Stomach (tissue), 19 donors: ENCODE measurements at places on chromosomes 7 and 10.

DNA sequence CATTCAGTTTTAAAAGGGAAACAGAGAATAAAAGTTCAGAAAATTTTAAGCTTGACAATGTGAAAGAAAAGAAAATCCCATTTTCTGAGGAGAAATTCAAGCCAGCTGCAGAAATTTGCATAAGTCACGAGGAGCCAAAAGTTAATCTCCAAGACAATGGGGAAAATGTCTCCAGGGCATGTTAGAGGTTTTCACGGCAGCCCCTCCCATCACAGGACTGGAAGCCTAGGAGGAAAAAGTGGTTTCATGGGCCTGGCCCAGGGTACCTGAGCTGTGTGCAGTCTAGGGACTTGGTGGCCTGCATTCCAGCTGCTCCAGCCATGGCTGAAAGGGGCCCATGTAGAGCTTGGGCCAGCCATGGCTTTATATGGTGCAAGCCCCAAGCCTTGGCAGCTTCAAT lies 59.6 kb upstream of the NXPH1 start:
- no peak for DNase-seq

DNA sequence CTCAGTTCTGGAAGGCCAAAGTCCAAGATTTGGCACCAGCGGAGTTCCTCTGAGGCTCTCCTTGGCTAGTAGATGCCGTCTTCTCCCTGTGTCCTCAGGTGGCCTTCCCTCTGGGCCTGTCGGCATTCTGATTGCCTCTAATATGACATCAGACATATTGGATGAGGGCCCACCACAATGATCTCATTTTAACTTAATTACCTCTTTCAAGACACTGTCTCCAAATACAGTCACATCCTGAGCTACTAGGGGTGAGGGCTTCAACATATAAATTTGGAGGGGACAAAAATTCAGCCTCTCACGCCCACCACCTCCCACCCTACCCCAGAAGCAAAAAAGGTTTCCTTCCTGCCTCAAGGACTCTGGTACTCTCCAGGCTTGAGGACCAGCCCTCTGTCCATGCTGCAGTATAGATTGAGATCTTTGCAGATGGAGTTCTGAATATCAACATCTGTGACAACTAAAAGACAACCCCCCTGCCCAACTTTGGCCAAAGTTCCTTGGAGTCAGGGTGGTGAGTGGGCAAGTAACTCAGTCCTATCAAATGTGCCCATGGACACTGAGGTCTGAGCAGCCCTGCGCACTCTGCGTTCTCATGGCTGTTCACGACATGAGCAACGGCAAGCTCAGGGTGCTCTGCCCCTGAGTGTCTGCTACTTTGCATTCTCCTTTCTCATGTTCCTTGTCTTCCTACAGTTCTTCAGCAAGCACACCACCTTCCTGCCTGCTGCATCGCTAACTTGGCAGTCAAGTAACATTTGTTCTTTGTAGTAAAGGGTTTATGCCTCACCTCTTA lies 11.5 kb downstream of the TMEM176B start:
- DNase-seq = peak; percentile 56

GRCh38 chr7:77326131-77326530 lies 90.0 kb downstream of the GSAP start:
- no peak for DNase-seq

GRCh38 chr10:23157691-23158369 lies 34.3 kb upstream of the PTF1A start:
- peak; percentile 58 for DNase-seq

DNA sequence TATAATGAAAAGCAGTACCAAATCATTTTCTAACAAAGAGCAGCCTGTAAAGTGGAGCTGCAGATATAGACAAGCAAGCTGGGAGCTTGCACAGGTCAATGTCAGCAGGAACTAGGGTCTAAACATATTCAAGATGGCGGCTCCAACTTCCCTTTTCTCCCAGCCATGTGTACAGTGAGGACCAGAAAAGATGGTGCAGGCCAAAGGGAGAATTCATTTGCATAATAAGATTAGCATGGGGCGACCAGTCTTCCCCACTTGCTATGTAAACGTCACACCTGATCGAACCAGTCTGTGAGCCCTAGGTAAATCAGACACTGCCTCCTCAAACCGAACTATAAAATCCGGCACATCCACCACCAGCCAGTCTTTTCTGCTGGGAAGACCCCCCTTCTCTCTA lies 4.4 kb upstream of the RAPGEF5 start:
- no peak for DNase-seq

- no peak for DNase-seq
Measured at GRCh38 chr10:6400331-6400730, 179.7 kb downstream of the PRKCQ start.

GRCh38 chr7:130650611-130651120 lies 17.9 kb downstream of the COPG2 start:
- DNase-seq = no peak

GRCh38 chr10:129927351-129928120 lies 36.5 kb downstream of the EBF3 start:
- DNase-seq = no peak

DNA sequence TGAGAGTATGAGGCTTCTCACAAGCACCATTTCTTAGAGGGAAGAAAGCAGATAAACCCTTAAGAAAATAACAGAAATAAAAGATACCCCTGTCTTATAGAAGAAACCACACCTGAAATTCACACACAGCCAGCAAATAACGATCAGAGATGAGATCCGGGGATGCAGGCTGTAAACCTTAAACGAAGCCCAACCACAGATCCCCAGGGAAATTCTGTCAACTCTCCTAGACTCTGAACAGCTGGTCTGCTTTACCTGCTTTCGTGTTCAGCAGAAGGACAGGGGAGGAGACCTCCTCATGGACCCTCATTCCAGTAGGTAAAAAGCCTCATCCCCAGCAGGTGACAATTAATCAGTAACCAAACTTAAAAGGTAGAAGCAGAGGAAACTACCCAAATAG lies 45.0 kb downstream of the VOPP1 start:
- no peak for DNase-seq

- no peak for DNase-seq
Measured at GRCh38 chr10:32050177-32050576, 6.0 kb downstream of the KIF5B start.

- peak; percentile 73 for DNase-seq
Measured at GRCh38 chr7:67619175-67619574, 622.5 kb downstream of the TYW1 start.

DNA sequence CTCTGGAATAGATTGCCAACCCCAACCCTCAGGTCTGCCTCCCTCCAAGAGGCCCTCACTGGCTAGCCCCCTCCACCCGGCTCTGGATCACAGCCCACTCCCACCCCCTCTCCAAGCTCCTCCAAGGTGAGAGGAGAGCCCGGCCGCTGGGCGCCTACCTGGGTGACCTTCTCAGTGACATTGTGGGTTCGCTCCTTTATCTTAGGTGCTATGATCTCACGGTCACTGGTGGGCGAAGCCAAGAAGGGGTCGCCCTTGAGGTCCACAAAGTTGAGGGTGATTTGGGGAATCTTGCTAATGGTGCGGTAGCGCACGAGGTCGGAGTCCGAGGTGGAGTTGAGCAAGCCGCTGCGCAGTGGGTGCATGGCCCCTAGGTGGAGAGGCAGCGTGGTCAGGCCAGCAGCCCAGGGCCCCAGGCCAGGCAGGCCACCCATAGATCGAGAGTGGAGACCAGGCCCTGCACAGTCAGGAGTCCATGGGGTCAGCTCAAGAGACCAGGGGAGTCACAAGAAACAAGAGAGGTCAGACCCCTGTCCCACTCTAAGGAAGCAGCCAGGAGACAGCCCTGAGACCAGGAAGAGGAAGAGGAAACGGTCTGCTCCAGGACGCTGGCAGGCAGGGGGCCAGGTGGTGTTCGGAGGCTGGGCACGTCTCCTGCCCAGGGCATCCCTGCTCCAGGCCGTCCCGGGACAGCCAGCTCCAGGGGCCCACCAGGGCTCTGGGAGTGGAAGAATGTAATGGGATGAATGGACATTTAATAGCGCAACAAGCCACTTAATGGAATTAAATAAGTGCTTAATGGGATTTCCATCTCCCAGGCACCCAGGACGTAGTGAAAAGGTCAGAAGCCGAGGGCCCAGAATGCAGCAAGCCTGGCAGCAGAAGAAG lies 20.7 kb downstream of the KCNH2 start:
- DNase-seq = no peak

DNA sequence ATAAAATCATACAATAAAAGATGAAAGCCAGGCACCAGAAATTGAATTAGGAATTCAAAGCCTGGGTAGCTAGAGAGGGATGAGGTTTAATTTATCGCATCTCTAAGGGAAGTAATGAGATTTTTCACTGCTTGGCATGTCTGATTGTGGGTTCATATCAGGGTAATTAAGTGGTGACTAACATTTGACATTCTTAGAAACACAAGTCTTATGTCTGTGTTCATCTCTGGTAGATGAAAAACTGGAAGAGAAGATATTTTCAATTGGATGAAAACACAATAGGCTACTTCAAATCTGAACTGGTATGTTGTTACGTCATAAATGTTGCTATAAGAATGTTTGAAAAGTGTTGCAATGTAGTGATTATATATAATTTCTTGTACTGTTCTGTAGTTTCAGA lies 36.8 kb upstream of the ARMS2 start:
- no peak for DNase-seq

GRCh38 chr7:50142425-50143017 lies 49.5 kb upstream of the ZPBP start:
- DNase-seq = no peak

GRCh38 chr10:79142064-79142491 lies 73.3 kb downstream of the ZMIZ1 start:
- DNase-seq = no peak

DNA sequence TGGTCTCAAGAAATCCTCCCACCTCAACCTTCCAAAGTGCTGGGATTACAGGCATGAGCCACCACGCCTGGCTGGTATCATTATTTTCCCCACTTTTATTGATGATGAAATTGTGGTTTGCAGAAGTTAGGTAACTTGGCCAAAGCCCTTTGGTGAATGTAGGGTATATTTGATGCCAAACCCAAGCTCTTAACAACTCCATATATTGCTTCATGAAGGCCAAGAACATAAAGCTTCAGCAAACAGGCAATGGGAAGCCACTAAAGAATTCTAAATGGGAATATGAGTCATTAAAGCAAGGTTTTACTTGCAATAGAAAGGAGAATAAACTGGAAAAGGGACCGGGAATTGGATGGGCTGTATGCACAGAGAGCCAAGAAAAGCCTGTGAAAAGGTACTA lies 142.7 kb downstream of the KMT2E start:
- DNase-seq = no peak

DNA sequence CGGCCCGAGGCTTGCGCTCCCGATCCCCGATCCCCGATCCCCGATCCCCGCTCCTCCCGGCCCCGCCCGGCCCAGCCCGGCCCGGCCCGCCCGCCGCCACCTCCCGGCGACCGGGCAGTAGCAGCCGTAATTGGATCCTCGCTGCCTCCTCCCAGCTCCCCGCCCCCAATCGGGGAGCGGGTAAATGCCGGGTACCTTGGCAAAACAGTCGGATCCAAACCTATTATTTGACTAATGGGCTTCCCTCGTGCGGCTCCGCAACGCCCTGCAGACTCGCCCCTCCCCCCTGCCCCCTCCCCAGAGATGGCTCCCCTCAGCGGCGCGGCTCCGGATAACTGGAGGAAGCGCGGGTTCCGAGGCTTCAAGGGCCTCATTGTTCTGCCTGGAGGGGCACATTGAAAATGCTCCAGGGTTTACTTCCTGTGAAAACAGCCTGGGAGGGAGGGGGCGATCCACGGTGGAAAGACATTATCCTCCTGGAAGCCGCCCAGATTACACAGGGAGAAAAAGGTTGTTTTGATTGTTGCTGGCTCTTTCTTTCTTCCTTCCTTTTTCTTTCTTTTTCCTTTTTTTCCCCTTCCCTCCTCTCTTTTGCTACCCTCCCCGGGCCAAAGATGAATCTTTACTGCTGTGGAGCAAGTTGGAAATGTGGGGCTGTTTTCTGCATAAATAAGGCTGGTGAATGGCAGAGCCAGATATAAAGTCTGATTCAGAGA lies 94.7 kb upstream of the ZMIZ1 start:
- no peak for DNase-seq

- DNase-seq = no peak
Measured at GRCh38 chr7:52635021-52635420, 400.4 kb upstream of the POM121L12 start.

DNA sequence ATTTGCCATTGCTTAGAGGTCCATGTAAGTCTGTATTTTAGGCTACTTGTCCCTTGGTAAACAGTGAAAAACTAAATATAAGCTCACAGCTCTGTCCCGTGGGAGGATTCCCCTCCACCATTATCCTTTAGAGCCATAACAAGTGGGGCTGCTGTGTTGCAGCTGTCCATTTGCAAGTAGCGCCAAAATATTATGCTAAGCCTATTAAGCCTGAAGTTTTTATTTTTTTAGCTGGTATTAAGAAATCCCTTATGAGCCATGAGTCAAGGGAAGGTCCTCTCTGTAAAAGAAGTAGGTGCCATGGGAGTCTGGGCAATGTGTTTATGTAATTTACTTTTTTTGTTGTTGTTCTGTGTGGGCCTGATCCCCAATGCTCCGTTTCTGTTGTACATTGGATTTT lies 183.9 kb downstream of the THSD7A start:
- DNase-seq = no peak

DNA sequence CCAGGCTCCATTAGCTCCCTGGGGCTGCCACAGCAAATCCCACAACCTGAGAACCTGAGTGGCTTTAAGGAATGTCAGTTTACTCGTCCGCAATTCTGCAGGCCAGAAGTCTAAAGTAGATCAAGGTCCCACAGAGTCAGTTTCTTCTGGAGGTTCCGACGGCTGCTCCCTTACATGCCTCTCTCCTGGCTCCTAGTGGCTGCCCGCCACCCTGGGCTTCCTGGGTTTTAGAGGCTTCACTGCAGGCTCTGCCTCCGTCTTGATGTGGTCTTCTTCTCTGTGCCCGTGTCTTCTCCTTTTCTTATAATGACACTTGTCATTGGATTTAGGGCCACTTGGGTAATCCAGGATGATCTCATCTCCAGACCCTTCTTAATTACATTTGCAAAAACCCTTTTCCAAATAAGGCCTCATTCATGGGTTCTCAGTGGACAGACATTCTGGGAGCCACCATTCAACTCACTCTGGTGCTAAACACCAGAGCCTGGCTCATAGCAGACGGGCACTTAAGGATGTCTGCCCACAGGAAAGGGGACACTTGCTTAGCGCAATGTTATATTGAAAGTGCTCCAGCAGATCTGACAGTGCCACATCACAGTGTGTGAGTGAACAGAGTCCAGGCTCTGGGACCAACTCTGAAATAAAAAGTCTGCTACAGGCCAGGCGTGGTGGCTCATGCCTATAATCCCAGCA lies 77.6 kb downstream of the VWC2 start:
- no peak for DNase-seq

DNA sequence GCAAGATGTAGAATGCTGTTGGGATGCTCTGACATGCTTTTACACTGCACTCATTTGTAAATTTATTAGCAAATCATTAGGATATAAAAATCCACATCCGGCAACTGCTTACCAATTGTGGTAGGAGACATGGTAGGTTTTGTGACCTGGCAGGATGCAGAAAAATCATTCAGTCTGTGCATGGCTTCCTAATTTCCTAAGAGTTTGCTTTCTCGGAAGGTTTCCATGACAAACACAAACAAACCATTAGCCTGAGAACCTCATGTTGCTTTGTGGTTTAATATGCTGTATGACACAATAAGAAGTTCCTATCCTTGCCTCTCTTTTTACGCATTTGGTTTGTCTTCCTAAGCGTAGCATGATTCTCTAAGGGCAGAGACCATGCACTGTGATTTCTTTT lies 14.7 kb upstream of the LMBR1 start:
- DNase-seq = peak; percentile 29

- DNase-seq = no peak
Measured at GRCh38 chr7:103031781-103032180, 42.8 kb downstream of the FBXL13 start.

GRCh38 chr7:142754681-142755575 lies 5.7 kb downstream of the PRSS1 start:
- DNase-seq = no peak
